B cell (primary cell): ENCODE measurements at places on chromosomes 12 and 14. TPM values are rescaled to one million over a fixed set of nuclear protein-coding genes. Genes with fewer than 3 reads are reported as not detected.
A peak's percentile ranks its signal among the peaks of the same experiment; 100 is the strongest.

Gene HOTAIR
- not detected in 2 replicates for polyA plus RNA-seq

GRCh38 chr12:8156845-8157244, at the start of gene ZNF705A:
ZNF705A (plus strand) TSS chr12:8157015; CDS start chr12:8172626, 15,611 bp downstream.
- no peak within 1 kb of the TSS for H3K27ac ChIP-seq

Gene NKX2-1
- not detected in 2 replicates for polyA plus RNA-seq

DNA sequence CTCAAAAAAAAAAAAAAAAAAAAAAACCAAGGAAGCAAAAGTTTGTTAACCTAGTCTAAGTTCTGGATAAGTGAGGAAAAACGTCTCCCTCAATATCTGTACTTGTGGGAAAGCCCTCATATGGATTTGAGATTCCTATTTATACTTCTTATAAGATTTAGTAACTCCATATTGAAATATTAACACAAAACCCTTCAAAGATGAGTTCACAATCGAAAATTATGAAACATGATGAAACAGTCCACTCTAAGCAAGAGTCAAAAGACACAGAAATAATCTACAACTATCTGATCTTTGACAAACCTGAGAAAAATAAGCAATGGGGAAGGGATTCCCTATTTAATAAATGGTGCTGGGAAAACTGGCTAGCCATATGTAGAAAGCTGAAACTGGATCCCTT, 25.2 kb downstream of the VWF start:
- no peaks in the 10 kb centered on the region for H3K4me1 ChIP-seq
- H3K36me3 ChIP-seq: no peaks in the 10 kb centered on the region
- no peak overlapping the region for H3K27ac ChIP-seq
- no peak for DNase-seq
- peaks cover 22% of the 10 kb centered on the region for H3K27me3 ChIP-seq

- no peak overlapping the region for H3K27ac ChIP-seq
- DNase-seq: no peak
- no peaks in the 10 kb centered on the region for H3K4me1 ChIP-seq
- no peak overlapping the region for H3K4me3 ChIP-seq
Observed at GRCh38 chr14:92874962-92875661, 47.8 kb upstream of the CHGA start.

Gene LRRC43
- polyA plus RNA-seq: not detected in 2 replicates

DNA sequence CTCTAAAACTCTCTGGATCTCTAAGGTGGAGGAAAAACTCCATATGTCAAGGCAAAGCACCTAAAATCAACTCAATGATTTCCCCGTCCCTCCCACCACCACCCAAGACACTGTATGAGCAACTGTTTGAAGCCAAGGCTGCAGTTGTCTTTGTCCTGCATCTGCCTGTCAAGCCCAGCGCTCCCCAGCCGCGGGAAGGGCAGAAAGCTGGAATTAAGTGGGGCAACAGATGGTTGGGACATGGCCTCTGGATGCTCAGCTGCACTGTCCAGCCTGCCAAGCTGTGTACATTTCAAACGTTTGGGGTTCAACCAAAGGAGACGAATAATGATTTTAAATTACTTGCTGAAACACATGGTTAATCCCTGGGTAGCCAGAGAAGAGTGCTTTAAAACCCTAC, 42.2 kb upstream of the PTGR2 start:
- DNase-seq: no peak
- H3K4me3 ChIP-seq: no peak overlapping the region
- no peak overlapping the region for H3K27ac ChIP-seq
- peaks cover 4% of the 10 kb centered on the region for H3K4me1 ChIP-seq
- H3K36me3 ChIP-seq: no peaks in the 10 kb centered on the region

Gene C12orf54
- not detected in 2 replicates for polyA plus RNA-seq

GRCh38 chr14:85479306-85479705, 50.6 kb upstream of the FLRT2 start:
- H3K4me1 ChIP-seq: no peaks in the 10 kb centered on the region
- no peaks in the 10 kb centered on the region for H3K27me3 ChIP-seq
- H3K4me3 ChIP-seq: no peak overlapping the region
- no peaks in the 10 kb centered on the region for H3K36me3 ChIP-seq
- H3K27ac ChIP-seq: no peak overlapping the region
- DNase-seq: no peak

Gene MGAT4C
- polyA plus RNA-seq: not detected in 2 replicates

DNA sequence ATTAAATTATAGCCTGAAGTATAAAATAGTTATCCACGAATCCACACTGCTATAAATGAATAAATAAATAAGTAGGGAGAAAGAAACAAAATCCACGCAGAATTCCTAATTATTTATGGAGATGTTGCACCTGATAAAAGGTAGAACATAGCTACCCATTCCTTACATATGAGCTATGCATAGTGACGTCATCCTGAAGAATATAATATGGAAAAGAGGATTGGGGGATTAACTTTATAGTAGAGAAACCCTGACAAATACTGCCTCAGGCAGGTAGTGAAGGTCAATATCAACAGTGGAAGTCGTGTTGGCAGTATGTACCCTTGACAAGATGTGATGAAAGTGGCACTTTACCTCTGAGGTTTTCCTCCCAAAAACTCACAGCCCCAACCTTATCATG, 82.5 kb downstream of the PLCZ1 start:
- no peaks in the 10 kb centered on the region for H3K36me3 ChIP-seq
- H3K27ac ChIP-seq: no peak overlapping the region
- no peaks in the 10 kb centered on the region for H3K4me1 ChIP-seq
- no peak for DNase-seq

- no peak overlapping the region for H3K4me3 ChIP-seq
- H3K36me3 ChIP-seq: no peaks in the 10 kb centered on the region
- no peak for DNase-seq
Observed at GRCh38 chr12:59890896-59891579, 295.2 kb downstream of the SLC16A7 start.

- no peak overlapping the region for H3K4me3 ChIP-seq
- DNase-seq: no peak
- peaks cover 39% of the 10 kb centered on the region for H3K4me1 ChIP-seq
Observed at GRCh38 chr12:121986489-121987245, 35.0 kb upstream of the BCL7A start.

Gene SLC25A21
- not detected in 2 replicates for polyA plus RNA-seq

Gene CMAS
- polyA plus RNA-seq: 5.8 and 5.9 TPM in 2 replicates

Gene PMCH
- not detected in 2 replicates for polyA plus RNA-seq

- no peak for DNase-seq
- H3K4me3 ChIP-seq: no peak overlapping the region
- H3K4me1 ChIP-seq: no peaks in the 10 kb centered on the region
- no peaks in the 10 kb centered on the region for H3K36me3 ChIP-seq
Observed at GRCh38 chr12:82593901-82594396, 92.8 kb upstream of the TMTC2 start.

GRCh38 chr14:40684328-40684727, 922.3 kb upstream of the LRFN5 start:
- DNase-seq: no peak
- H3K4me1 ChIP-seq: no peaks in the 10 kb centered on the region
- H3K36me3 ChIP-seq: no peaks in the 10 kb centered on the region

- H3K4me1 ChIP-seq: no peaks in the 10 kb centered on the region
- H3K36me3 ChIP-seq: no peaks in the 10 kb centered on the region
- no peaks in the 10 kb centered on the region for H3K27me3 ChIP-seq
- H3K27ac ChIP-seq: no peak overlapping the region
- H3K4me3 ChIP-seq: no peak overlapping the region
Observed at GRCh38 chr12:20520532-20520931, 152.2 kb downstream of the PDE3A start.

DNA sequence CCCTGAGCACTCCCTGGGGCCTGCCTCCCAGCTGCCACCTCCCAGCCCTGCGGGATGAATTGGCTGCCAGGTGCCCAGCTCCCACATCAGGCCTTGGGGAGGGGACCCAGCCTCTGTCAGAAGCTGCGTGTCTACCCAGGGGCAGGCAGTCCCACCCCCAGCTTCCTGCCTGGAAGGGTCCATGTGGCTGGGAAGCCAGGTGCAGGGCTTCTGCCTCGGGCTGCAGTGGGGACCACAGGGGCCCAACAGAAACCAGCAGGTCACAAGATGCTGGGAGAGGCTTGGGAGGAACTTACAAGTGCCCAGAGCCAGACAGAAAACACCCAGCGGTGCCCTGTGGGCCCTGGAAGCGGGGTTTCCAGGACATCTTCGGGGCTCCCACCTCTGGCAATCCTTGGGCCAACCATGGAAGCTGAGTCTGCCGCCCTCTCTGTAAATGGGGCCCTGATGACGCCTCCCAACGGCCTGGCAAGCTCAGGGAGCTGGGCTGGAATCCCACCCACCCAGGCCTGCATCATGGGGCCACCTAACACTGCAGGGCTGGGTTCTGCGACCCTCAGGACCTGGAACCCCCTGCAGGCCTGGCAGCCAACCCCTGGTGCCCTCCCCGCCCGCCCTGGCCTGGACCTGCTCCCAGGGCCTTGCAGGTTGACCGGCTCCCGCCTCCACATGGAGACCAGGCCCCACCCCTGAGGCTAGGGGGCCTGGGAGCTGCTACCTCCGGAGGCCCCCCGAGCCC, 36.6 kb downstream of the CCNK start:
- no peak for DNase-seq
- H3K4me1 ChIP-seq: no peaks in the 10 kb centered on the region
- no peaks in the 10 kb centered on the region for H3K36me3 ChIP-seq
- H3K27me3 ChIP-seq: no peaks in the 10 kb centered on the region

GRCh38 chr14:23401291-23401690, 6.8 kb downstream of the MYH6 start:
- peaks cover 7% of the 10 kb centered on the region for H3K4me1 ChIP-seq
- H3K27me3 ChIP-seq: no peaks in the 10 kb centered on the region
- no peak overlapping the region for H3K27ac ChIP-seq
- DNase-seq: no peak
- H3K36me3 ChIP-seq: no peaks in the 10 kb centered on the region

Gene BMP4
- polyA plus RNA-seq: not detected in 2 replicates

Gene PRICKLE1
- 6.3 and 17.0 TPM in 2 replicates for polyA plus RNA-seq

GRCh38 chr12:22014041-22014782, 31.8 kb upstream of the CMAS start:
- H3K4me3 ChIP-seq: no peak overlapping the region
- no peak overlapping the region for H3K27ac ChIP-seq
- H3K36me3 ChIP-seq: no peaks in the 10 kb centered on the region
- no peaks in the 10 kb centered on the region for H3K4me1 ChIP-seq
- no peaks in the 10 kb centered on the region for H3K27me3 ChIP-seq

DNA sequence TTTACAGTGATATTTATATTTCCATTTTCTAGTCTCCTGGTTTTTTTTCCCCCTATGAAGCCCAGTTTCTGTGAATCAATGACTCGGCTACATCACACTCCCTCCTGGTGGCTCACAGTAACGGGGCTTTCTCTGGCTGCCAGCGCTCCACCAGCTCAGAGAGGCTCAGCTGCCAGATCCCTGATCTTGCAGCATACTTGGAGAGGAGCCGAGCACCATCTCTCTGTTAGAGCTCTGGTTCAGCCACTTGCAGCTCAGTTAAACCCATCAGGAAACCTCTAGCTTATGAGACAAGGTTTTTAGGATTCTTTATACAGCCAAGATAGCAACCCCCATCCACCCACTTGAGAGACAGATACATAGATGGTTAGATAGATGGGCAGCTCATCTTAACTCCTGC, 74.6 kb downstream of the CIT start:
- H3K36me3 ChIP-seq: no peaks in the 10 kb centered on the region
- no peak overlapping the region for H3K27ac ChIP-seq
- H3K27me3 ChIP-seq: no peaks in the 10 kb centered on the region
- no peaks in the 10 kb centered on the region for H3K4me1 ChIP-seq
- H3K4me3 ChIP-seq: no peak overlapping the region

DNA sequence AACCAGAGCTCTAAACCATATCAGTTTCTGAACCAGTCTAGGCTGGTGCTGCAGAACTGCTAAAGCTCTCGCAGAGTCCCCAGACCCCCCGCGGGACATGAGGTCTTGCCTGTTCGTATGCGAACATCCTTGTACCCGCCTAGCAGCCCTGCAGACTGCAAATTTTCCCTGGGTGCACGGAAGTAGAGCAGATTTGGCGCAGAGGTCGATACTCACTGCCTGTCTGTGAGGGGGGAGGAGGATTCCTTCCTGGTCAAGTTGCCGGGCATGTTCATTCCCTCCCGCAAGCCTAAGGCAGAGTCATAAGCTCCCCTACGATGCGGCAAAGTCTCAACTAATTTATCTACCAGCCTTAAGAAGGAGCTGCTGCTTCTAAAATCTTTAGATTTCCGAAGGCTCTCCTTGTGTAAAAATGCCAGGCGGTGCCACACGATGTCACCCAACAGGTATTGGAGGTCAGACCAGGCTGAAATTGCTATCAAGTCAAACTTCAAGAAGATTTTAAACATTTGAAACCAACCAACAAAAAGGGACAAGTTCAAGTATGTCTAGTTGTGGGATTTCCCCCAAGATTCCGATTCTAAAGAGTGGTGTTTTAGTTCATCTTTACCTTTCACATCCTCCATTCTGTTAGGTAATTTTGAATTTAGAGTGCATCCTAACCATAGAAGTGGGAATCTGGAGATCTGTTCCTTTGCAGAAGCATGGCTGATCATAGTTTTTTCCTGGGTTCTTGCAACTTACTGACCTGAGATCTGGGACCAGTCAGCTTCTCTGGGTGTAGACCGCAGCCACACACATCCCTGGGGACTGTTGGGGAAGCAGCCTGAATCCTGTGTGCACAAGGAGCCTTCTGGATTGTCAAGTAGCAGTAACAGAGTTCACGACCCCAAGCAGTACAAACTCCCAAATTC, 1.6 kb upstream of the PAX9 start:
- DNase-seq: no peak
- no peaks in the 10 kb centered on the region for H3K36me3 ChIP-seq
- H3K4me1 ChIP-seq: peaks cover 31% of the 10 kb centered on the region
- no peak overlapping the region for H3K4me3 ChIP-seq
- no peak overlapping the region for H3K27ac ChIP-seq

DNA sequence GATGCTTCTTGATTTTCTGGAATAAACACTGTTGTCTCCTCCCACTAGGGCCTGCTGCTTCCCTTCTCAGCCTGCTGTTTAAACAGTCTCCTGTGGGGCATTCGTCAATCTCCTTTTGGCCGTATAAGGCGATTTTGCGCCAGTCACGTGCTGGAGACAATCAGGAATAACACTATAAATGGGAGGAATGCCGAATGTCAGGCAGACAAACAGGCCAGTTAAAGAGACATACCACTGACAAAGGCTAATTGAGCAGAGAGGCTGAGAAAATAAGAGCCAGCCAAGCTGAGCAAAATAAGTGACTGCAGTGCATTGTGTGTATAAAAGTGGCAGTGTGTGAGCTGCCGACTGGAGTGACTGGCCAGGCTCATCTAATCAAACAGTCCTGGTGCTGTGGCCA, 23.3 kb downstream of the DMAC2L start:
- peaks cover 23% of the 10 kb centered on the region for H3K36me3 ChIP-seq
- H3K4me3 ChIP-seq: no peak overlapping the region
- DNase-seq: no peak
- no peaks in the 10 kb centered on the region for H3K27me3 ChIP-seq

Gene KRT78
- not detected in 2 replicates for polyA plus RNA-seq

Gene SOCS4
- 4.7 and 22.8 TPM in 2 replicates for polyA plus RNA-seq

GRCh38 chr12:54723379-54724256, 75.5 kb upstream of the DCD start:
- H3K27ac ChIP-seq: no peak overlapping the region
- no peak overlapping the region for H3K4me3 ChIP-seq
- no peaks in the 10 kb centered on the region for H3K27me3 ChIP-seq
- H3K36me3 ChIP-seq: no peaks in the 10 kb centered on the region
- peak; percentile 52 for DNase-seq
